Stimulated activated CD8-positive, alpha-beta memory T cell treated with anti-CD3 and anti-CD28 coated beads, Interleukin-4, amount 100 ng/mL, for 48 hours (primary cell): ENCODE measurements at places on chromosomes 7 and 10.

GRCh38 chr7:11404355-11404754, 427.6 kb downstream of the THSD7A start:
- no peak for DNase-seq

DNA sequence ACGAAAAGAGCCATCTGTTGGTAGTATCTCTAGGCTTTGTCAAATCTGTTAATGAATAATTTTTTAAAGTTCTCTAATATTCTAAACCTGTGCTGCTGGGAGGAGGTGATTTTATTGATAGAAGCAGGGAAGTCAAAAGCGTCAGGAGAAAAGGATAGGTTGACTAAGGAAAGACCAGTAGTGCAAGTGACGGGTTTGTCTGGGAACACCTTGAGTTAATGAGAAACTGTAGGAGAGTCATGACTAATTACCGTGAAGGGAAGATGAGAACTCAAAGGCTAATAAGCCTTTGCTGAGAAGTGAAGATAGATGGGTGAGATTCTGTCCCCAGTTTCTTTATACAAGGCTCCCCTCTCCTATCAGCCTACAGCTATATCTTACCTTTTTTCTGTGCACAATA, 5.0 kb upstream of the PDK4 start:
- no peak for DNase-seq

GRCh38 chr7:81469869-81470723, 299.8 kb downstream of the HGF start:
- DNase-seq, result peak; percentile 47

GRCh38 chr10:91800182-91800581, 2.0 kb downstream of the TNKS2 start:
- no peak for DNase-seq

DNA sequence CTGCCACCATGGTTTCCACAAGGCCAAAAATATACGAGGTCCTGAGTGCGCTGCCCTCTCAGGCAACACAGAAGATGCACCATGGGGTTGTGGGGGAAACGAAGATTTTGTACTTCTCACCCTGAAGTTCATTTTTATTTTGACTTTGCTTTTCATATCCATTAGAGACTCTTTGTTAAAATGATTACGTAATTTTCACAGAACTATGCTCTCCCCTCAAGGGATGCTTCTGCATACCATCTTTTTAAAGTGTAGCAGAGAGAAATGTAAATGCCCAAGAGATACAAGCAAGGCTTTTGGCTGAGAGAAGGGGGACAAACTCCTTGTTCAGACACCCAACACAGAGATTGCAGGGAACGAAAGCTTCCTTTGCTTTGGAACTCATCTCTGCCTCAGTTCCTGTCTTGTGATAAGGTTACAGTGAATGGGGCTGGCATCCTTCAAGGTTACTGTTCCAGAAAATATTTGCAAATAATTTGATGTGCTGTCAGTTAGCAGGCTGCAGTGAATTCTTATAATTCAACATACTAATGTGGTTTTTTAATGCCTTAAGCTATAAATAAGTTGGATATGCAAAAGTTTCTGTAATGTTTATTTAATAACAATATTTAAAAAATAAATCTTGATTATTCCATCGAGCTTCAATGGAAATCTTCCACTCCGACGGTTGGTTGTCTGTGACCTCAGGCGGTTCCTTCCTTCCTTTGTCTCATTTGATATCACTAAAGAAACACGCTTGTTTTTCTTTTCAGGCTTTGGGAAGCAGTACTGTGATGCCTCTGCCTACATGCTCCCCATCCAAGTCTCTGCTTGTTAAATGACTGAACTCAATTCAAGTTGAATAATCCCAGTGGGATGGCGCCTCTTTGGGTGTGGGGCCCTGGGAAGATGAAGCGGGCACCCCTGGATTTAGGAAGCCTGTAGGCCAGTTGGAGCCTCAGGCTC, 209.3 kb upstream of the CTBP2 start:
- no peak for DNase-seq

DNA sequence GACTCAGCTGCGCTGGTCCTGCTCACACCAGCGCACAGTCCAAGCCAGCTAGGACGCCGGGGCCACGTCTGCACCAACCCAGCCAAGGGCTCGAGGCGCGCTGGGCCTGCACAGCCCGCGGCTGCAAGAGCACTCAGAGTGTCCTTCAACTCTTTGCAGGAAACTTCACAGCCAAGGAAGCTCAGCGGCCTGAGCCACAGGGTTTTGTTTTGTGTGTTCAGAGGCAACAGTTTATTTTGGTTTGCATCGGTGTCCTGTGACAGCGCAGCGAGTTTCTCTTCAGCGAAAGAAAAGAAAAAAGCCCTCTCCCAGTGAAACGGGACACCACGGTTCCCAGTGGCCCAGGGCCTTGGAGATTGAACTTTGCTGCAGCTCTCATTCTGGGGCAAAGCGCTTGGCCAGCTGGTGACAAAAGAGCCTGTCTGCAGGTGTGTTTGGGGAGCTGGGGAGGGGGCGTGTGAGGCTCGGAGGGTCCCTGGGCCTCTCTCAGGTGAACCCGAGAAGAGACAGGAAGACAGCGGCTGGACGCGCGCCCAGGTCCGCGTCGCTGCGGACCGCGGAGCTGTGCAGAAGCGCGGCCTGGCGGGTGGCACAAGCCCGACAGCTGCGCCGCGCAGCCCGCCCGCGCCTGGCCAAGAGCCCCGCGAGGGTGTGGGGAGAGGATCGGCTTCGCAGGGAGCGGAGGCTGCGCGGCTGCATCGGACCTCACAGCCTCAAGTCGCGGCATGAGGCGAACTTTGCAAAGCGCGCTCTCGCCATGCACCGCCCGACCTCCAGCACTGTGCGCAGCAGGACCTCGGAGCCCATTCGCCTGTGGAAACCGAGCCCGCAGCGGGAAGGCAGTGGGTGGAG, 922 bp downstream of the CXCL12 start:
- peak; percentile 21 for DNase-seq
